ENCODE measurements at places on chromosomes 12 and 14.

DNA sequence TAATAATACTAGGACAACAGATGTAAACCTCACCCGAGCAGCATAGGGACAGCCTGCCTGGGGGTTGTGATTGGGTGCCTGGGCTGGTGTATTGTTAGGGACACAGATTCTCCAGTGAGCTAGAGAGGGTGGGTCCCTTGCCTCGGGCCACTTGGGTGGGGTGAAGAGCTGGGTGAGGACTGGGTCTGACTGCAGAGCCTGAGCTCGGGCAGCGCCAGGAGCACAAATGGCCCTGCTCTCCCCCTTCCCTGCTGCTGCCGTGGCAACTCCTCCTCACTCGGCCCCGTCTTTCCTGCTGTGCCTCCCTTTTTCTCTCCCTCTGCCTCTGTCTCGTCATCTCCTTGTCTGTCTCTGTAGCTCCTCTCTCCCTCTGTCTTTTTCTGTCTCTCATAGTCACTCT is 115.4 kb downstream of the GLT1D1 start:
- DNase-seq, result no peak

DNA sequence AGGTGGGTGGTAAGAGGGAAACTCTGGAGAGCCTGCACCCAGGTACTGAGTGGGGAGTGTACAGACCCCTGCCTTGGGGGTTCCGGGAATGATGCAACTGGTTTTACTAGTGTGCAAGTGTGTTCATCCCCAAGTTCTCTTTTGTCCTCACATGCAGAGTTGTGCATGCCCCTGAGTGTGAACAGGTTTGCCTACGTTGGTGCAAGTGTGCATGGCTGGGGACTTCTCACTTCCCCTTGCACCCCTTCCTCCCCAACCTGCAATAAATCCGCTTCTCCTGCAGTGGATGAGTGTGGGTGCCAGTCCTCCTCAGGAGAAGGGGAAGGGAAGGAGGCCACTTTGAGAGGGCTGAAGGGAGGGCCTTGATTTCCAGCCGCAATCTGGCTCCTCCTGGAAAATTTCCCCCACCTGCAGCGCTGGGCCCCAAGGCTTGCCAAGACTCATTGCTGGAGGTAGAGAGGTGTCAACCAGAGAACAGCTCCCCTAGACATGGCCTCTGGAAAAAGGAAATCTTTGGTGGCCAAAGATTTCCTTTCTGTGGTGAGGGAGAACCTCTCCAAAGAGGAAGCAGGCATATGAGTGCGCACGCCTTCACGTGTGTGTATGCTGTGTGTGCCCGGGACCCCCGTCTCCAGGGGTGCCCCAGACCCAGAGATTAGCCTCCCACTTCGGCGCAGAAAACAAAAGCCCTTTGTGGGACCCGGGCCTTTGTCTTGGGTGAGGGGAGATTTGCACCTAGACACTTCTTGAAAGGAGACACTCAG is 5.5 kb downstream of the AQP2 start:
- DNase-seq, result no peak

- no peak for DNase-seq
Observed at GRCh38 chr12:54625598-54625997, 9.1 kb downstream of the LACRT start.

- no peak for DNase-seq
Observed at GRCh38 chr12:122738571-122738970, 7.9 kb upstream of the HCAR1 start.

- DNase-seq, result no peak
Observed at GRCh38 chr12:131865180-131865875, 29.1 kb upstream of the ULK1 start.

DNA sequence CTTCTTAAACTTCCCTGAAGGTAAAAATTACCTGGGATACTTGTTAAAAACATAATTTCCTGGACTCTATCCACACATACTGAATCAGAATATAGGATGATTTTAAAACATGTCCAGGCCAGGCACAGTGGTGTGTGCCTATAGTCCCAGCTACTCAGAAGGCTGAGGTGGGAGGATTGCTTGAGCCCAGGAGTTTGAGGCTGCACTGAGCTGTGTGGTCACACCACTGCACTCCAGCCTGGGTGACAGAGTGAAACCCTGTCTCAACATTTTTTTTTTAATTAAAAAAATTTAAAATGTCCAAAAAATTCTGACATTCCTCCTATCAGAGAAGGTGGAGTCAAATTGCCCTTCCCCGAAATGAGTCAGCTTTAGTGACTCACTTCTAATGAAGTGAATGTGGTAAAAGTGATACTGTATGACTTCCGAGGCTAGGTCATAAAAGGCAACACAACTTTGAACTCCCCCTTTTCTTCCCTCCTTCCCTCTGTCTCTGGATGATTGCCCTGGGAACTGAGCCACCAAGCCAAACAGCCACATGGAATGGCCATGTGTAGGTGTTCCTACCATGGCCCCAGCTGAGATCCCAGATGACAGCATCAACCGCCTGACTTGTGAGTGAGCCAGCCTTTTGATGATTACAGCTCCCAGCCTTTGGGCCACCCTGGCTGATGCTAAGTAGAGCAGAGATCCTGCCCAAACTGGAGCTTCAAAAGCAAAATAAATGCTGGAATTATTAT is 36.3 kb downstream of the LIMA1 start:
- no peak for DNase-seq

- no peak for DNase-seq
Observed at GRCh38 chr12:131449027-131449426, 261.9 kb upstream of the SFSWAP start.

DNA sequence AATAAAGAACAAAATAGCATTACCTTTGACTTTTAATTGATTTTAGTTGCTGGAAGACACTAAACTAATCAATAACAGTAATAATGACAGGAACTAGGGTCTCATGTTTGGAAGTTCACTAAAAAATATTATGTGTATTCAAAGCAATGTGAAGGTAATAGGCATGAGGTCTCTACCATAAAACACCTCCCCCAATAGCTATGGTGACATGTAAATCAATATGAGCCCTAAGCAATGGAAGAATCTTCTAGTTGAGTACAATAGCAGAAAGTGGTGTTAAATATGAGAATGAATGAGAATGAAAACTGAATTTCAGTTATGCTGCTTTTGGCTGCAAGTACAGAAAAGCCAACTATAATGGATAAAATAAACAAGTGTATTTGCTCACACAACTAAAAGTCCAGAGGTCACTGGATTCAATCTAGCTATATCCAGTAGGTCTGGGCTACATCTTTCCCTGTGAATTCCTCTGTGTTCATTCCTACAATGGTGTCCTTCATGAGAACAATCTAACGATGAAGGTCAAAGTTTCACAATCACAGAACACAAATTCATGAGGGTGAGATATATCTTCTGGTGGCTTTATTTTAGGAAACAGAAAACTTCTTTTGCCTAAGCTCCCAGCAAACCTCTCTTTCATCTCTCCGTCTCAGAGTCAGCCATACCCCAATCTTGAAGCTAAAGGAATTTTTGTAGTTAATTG is 728.0 kb downstream of the FSCB start:
- DNase-seq, result no peak

GRCh38 chr12:59886131-59886733 is 290.4 kb downstream of the SLC16A7 start:
- DNase-seq, result no peak

DNA sequence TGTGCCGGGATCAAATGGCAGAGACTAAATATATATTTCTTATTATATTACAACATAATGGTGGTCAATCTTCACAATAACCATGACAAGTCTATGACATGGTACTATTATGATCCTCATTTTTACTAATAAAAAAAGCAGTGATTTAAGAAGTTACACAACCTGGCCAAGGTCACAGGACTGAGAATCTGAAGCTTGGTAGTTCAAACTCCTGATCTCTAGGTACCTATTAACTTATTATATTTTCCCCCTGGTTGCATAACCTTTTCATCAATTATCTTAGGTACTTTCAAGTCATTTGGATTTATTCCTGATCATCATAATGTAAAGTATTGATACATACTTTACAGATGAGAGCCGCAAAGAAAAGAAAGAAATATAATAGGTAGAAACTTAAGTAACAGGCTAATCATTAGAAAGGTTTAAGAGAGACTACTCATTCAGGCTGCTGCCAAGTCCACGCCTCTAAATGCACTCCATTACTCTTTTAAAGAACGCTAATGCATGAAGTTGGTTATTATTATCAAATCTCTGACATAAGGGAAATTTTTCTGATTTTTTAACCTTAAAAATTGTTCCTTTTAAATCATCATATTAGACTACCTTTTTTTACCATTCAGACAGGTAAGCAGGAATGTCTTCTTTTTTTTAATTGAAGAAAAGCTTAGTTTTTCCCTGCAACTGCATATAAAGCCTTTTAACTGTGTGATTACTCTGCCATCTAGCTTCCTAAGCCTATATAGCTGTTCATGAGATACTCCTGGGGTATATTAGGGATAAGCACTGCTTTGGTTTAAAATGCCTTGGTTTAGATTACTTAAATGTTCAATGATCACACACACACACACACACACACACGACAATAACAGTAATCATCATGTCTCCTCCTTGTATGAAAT is 35.6 kb downstream of the RPS29 start:
- no peak for DNase-seq

DNA sequence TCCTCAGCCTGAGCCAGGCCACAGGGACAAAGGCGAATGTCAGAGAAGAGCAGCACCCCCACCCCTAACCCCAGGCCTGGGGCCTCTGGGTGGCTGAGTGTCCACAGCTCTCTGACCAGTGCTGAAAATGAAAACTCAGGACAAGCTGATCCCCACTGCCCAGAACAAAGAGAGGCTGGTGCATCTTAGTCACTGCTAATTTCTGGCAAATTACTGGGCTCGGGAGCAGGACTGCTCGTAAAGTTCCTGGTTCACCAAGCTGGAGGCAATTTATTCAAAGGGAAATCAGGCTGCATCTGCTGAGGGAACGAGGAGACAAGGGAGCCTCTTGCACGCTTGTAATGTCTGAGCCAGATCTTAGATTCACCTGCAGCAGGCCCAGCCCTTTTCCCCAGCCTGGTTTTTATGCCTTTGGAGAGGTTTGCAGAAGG is 43.2 kb downstream of the CALM1 start:
- DNase-seq, result no peak

- no peak for DNase-seq
Observed at GRCh38 chr14:100584056-100585031, 2.9 kb downstream of the BEGAIN start.

- no peak for DNase-seq
Observed at GRCh38 chr14:82719617-82720016, 1186.0 kb upstream of the SEL1L start.

Data from GM12864 (cell line).